ENCODE measurements at places on chromosomes 1 and 21. TPM values are rescaled to one million over a fixed set of nuclear protein-coding genes. Genes with fewer than 3 reads are reported as not detected.

DNA sequence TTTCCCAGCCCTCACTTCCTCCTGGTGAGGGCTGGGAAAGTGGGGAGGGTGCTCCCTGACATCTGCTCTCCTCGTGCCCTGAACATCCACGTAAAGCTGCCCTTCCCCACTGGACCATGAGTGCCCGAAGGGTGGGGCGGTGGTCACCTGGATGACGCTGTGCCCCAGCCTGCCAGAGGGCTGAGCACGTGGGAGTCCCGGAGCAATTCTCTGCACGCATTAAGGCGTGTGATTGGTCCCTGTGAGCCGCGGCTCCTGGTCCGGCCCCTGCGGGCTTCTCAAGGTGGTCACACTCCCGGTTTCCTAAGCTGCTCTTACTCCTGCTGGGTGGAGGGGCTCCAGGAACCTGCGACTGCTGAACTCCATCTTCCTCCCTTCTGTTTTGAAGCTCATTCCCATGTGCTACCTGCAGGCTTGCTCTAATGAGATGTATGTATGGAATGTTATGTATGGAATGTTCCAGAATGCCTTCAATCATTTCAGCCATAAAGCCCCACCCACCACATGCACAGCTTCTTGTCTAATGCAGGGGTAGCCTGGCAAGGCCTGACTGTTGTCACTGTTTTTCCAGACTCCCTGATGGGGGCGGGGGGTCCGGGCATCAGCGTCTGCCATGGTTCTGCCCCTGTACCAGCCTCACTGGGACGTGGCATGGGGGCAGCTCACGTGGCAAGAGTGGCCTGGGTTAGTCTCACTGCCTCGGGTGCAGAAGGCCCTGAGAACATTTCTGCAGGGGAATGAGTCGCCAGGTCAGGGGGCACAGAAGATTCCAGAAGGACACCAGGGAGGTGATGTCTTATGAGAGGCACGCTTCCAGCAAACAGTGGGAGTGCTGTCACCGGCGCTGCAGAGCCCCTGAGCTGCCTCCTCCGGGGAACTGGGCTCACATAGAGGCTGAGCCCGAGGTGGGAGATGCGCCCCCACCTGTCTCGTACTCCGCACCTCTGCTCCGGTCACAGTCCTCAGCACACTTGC is 19.4 kb downstream of the KRTAP10-1 start:
- ATAC-seq: no peak

GRCh38 chr1:52288286-52288685 is 77.7 kb downstream of the CC2D1B start:
- ATAC-seq: no peak

BTBD8 gene
- 1.8 TPM for total RNA-seq

ZNF695 gene
- 1.6 TPM for total RNA-seq

CFHR1 gene
- 0.60 TPM for total RNA-seq

GRCh38 chr1:207919523-207920170 is 8.7 kb upstream of the CD34 start:
- no peak for ATAC-seq

SF3B4 gene
- 36.5 TPM for total RNA-seq

ROR1 gene
- total RNA-seq: 4.4 TPM

TFF3 gene
- 2.3 TPM for total RNA-seq

- ATAC-seq: no peak
These were observed 93.5 kb upstream of the NFIA start for GRCh38 chr1:60988891-60989290.

DNA sequence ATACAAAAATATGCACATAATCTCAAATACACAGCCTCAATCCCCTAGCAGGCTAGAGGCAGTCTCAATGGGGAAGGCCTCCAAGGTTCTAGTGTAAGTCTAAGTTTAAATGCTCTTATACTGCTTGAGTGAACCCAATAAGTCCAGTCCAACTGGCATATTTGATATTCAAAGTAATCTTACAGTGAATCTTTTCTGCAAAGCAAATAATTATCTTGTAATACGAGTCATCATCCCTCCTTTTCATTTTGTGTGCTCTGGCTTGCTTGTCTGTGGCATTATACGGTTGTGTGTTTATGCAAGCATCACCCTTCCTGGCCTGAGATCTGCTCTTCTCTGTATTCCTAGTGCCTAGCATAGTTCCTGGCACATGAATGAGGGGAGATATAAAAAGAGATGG is 166.9 kb upstream of the HMGB4 start:
- no peak for ATAC-seq

NBPF10 gene
- 3.6 TPM for total RNA-seq

GRCh38 chr1:121483961-121484424 is 299.2 kb downstream of the SRGAP2C start:
- no peak for ATAC-seq

CD52 gene
- 7.5 TPM for total RNA-seq

FAM229A gene
- 2.3 TPM for total RNA-seq

DNA sequence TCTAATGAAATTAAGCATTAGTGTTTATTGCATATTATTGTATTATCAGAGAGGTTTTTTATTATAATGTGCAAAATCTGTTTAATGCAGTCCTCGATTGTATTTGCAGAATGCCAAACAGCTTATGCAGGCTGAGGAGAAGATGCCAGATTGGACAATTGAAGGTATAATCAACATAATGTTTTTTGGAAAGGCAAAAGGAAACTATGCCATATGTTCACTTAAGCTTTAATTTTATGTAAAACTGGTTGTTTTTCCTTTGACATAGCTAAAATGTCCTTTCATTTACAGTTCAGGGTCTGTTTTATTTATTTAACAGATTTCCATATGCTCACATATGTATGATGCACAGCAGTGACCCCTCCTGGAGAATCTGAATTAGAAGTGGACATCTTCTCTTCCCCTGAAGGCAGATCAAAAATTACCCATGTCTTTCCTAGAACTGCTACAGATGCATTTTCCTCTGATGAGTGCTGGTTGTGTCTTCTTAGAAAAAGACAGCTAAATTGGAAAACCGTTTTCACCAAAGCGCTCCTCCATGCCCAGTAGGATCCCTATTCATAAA is 143.5 kb upstream of the USH2A start:
- ATAC-seq: no peak
